Mucosa of gallbladder (tissue), 1 donor: ENCODE measurements at places on chromosomes 11 and 22.

DNA sequence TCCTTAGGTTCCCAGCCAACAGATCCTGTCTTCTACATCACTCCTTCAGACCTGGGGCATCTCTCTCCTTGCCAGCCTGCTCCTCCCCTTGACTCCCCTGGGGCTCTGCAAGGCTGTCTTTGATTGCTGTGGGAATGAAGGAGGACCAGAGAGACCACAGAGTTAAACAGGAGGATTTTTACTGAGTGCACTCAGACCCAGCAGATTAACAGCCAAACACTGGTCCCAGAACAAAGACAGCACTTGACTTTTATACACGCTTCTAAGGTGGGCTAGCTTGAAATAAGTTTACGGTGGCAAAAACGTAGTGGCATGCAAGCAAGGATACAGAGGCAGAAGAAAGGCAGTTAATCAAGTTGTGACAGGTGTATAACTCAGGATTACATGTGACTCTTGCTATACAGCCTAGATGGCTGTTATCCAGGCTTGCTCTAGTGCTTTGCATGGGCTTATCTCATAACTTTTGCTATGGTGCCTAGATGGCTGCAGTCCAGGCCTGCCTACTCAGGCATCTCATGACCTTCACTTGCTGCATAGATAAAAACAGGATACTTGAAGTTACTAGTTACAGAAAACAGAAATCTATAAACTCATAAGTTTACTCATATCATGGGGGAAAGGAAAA, 22.0 kb upstream of the GLYATL1 start:
- no peak for DNase-seq

- no peak for DNase-seq
Observed at GRCh38 chr11:107849790-107850189, 8.8 kb downstream of the SLC35F2 start.

DNA sequence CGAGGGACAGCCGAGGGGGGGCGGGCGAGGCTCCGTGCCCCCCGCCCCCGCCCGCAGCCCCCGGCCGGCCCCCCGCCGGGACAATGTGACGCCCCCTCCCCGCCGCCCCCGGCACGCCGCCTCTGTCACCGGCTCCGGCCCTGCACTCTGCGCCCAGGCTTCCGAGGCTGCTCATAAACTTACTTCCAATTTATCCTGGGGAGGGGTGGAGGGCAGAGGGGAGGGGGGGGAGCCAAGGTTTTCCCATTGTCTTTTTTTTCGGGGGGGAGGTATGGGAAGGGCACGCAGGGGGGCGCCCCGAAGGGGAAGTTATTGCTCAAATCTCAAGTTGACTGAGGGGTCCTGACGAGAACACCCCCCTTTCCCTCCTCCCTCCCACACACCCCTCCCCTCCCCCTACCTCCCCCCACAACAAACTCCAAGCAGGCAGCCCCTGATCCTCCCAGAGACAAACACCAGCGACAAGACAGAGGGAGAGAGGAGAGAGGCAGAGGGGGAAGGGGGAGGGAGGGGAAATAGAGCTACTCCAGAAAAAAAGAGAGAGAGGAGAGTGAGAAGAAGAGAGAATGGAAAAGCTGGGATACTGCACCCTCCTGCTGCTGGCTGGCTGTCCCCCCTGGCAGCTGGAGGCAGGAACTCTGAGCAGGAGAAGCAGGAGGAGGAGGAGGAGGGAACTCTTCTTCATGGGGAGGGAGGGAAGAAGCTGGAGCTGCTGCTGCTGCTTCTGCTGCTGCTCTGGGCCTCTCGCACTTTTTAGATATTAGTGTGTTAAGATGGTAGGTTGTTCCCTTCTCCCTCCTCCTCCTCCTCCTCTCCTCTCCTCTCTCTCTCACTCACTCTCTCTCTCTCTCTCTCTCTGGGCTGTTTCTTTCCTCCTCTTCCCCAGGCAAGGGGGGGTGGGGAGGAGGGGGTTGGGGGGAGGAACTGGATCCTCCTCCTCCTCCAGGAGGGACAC, 631 bp downstream of the PHF21A start:
- DNase-seq, result no peak

DNA sequence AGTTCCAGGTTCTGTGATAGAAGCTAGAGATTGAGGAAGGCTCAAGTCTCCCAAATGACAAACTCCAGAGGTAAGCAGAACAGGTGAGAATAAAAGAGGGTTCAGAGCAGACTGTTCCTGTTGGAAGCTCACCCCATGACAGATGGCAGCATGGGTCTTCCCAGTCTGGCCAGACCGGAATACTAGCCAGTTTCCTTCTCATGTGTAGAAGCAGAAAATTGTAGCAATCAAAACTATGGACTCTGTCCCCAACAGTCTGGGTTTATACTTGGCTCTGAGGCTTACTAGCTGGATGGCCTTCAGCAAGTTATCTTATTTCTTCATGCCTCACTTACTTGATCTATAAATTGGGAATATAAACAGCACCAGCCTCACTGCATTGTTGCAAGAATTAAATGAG, 494.8 kb downstream of the MN1 start:
- no peak for DNase-seq

DNA sequence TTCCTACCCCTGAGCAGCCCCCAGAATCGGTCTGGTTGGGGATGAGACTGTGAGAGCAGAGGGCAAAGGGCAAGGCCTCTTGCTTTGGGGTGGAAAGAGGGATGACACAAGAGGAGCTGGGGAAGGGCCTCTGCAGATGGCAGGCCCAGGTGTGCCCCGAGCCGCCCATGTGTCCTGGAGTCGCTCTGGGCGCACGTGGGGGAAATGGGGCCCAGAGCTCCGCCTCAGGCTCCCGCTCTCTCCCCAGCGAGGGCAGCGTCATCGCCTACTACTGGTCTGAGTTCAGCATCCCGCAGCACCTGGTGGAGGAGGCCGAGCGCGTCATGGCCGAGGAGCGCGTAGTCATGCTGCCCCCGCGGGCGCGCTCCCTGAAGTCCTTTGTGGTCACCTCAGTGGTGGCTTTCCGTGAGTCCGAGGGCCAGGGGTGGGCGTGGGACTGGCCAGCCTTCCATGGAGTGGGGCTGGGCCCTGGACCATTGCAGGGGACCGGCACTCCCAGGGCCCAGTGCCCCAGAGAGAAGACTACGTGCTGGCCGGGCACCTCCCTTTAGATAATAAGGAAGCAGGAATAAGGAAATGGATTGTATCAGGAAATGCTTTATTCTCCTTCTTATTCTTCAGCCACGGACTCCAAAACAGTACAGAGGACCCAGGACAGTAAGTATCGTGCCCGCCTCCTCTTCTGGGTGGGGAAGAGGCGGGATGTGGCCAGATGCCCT, 30.1 kb downstream of the ST14 start:
- DNase-seq, result peak; percentile 35

DNA sequence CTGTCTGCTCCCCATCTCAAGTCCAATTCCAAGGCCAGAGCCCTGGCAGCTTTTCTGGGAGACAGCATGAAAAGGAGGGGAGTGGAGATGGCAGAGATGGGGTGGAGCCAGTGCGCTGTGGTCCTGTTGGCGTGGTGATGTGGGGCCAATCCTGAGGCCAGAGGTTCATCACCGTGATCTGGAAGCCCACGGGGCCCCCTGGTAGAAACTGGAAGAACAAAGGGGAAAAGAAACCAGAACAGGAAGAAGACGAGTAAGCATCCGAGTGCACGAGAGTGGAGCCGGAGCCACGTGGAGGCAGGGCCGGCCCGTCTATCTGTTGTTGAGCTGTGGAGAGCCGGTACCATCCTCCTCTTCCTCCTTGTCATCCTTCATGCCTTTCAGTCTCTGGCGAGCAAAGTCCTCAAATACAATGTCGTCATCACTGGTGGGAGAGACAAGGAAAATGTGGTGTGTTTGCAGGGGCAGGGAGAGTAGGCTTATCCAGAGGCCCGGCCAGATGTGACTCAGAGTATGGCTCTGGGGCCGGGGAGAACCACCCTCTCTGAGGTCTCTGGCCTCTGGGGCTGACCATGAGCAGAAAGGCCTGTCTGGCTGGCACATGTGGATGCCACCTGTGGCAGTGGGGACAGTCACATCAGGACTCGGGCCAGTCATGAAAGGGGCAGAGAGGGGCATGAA, 25.4 kb downstream of the TPBGL start:
- no peak for DNase-seq

DNA sequence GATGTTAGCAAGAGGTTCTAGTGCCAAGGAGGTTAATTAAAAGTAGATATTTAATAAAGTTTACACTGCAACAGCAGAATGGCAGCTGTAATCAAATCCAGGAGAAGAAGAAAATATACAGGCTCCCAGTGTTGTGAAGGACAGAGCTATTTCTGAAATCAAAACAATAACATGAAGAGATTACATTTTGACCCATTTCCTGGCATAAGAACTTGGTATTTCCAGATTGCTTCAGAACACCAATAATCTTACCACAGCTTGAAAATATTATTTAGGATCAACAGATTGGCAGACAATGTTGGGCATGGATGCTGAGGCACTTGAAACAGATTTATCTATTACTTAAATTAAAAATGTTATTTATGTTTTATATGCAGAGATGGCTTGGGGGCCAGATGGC, 692.5 kb downstream of the KCNA4 start:
- DNase-seq, result no peak

DNA sequence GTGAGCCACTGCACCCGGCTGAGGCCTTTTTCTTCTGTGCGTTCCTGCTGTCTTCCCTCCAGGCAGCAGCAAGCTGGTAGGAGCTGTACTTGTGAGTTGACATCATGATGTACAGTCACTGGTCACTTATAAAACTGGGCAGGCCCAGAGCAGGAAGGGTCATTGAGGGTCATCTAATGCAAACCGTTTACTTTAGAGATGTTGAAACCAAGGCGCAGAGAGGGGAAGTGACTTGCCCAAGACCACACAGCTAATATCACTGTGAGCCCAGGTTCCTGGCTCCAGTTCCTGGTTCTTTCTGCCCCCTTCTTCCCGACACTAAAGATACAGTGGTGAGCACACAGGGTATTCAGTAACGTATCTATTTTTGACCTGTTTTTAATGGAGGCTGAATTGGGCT, 27.3 kb downstream of the PTPRJ start:
- DNase-seq, result no peak

- no peak for DNase-seq
Observed at GRCh38 chr11:118238929-118239328, 13.2 kb downstream of the MPZL3 start.
